ENCODE measurements at places on chromosomes 5 and 9.

DNA sequence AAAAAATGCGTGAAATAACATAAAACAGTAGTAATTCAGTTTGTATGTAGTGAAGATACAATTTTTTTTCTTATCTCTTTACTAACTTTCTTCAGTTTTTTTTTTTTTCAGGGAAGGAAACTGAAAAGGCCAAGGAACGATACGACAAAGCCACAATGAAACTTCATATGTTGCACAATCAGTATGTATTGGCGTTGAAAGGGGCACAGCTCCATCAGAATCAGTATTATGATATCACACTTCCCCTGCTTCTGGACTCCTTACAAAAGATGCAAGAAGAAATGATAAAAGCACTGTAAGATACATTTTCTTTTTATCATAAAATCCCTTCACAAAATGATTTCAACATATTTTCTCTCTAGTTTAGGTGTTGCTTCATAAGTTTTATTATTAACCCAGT, 120.0 kb downstream of the FER start:
- no peak for DNase-seq

GRCh38 chr5:122390694-122391093, 78.7 kb downstream of the SNCAIP start:
- no peak for DNase-seq

DNA sequence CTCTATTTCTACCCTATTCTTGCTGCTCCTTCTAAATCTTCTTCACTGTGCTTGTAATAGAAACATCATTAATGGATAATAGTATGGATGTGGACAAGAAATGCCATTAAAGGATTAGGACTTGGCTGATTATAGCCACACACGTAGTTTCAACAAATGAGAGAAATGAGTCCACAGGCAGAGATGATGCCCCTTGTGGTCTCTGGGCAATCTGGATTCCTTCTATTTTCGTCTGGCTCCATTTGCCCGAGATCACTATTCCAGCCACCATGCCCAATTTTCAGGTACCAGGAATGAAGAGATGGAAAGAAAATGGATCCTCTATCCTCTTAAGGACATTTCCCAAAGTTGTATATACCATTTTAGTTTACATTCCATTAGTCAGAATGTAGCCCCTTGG, 13.2 kb downstream of the VLDLR start:
- DNase-seq = no peak

DNA sequence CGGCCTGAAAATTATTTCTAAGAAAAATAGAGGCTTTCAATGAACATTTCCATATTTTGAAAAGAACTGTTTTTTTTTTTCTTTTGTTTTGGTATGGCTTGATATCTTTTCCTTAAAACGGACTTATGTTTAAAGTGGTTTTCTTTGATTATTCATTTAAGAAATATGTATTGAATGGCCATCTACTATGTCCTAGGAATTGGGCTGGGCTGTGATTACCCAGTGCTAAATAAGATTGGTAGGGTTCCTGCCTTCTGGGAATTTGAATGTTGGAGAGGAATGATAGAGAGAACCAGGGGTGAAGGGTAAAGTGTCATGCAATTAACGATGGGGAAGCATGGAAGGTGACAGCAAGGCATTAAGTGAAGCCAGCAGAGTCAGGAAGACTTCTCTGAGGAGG, 33.2 kb downstream of the TNFSF8 start:
- no peak for DNase-seq

- no peak for DNase-seq
These were observed 77.3 kb downstream of the MAMDC2 start for GRCh38 chr9:70120834-70121510.

DNA sequence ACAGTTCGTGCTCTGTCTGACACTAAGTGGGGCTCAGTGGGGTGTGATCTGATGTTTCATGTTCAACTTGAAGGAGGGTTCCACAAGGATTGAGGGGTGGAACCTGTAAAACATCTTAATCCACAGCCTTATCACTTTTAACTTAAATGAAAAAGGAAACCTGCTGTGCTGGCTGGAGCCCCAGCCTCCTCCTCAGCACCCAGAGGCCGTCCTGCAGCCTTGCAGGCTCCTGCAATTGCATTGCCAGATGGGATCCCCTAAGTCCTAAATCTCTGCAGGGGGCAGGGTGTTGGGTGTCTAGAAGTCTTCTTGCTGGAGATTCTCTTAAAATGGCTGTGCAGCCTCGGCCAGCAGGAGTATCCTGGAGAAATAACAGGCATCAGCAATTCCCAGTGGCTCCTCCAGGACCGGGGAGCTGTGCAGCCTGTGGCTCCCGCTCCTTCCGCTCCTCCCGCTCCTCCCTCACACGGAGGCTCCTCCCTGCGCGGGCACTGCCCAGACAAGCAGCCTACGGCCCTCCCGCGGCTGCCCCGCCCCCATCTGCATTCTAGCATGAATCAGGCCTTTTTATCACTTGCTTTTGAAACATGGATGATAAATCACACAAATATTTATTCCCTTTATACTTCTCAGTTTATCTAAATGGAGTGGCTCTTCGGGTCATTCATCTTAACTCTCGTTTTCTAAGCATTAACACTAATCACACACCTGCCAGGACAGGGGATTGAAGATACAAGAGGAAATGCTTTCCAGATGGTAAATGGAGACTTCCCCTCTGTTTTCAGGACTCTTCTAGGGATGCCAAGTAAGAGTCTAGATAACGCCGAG, 131.0 kb downstream of the ADAMTS16 start:
- DNase-seq = no peak

- DNase-seq = no peak
These were observed 32.4 kb downstream of the MUSK start for GRCh38 chr9:110700953-110701352.

DNA sequence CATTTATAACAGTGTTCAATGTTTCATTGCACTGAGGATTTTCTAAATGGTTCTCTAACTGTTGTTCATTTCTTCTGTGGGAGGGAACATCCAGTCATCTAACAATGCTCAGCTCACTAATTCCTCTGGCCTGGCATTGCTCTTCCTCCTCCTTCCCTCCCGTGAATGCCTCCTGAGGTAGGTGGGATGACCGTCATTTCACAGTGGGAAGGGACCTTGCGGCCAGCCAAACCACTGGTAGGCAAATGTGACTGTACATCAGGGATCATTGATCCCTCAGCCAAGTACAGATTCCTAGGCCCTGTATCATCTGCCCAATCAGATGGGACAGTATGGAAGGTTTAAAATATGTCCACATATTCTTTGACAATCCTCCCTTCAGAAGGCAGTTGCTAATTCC, 23.7 kb upstream of the VDAC1 start:
- no peak for DNase-seq

Measured in CD4-positive, alpha-beta T cell treated with Interleukin-15 for 1 hour (primary cell).